ENCODE measurements at places on chromosomes 1 and 21. TPM values are rescaled to one million over a fixed set of nuclear protein-coding genes. Genes with fewer than 3 reads are reported as not detected.

TSPEAR gene
- not detected for total RNA-seq

LYPD8 gene
- total RNA-seq: not detected

- DNase-seq: no peak
These were observed 34.7 kb downstream of the UBE2G2 start for GRCh38 chr21:44766818-44767354.

DNA sequence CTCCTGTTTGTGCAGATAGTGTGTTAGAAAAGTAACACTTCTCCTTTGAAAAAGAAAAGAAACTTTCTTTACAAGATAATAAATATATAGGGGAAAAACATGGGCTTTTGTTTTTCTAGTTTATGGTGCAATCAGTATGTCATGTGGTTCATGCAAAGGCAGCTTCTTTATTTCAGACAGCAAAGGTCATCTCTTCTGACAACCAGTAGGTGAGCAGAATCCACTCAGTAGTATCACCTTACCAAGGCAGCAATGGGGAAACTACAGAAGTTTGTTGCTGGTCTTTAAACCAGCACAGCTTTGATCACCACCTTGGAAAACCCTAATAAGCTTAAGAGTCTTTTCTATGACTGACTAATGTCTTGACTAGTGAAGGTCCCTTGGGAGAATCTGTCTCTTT, 13.0 kb upstream of the SAMSN1 start:
- no peak for DNase-seq

GJA5 gene
- not detected for total RNA-seq

DNA sequence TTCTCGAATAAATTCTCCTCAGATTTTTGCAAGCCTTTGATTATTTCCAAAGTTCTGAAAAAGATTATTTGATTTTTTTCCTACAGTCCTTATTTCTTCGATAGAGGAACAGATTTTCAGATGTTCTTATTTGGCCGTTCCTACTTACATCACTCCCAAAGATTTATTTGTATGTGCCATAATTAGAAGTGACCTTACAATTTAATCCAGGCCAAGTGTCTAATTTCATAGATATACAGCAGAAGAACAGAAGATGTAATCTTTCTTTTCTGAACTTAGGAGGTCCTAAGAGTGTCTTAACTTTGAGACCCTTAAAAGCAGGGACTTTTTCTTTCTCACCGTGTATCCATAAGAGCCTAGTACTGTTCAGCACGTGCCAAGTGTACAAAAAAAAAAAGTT, 46.3 kb downstream of the MAP10 start:
- no peak for DNase-seq
